Fibroblast of the aortic adventitia (primary cell): ENCODE measurements at places on chromosomes 4 and X.

GRCh38 chrX:64850371-64851082 is 125.7 kb downstream of the ZC4H2 start:
- DNase-seq: no peak

- no peak for DNase-seq
Measured at GRCh38 chr4:139754938-139755337, 89.3 kb downstream of the MGST2 start.

DNA sequence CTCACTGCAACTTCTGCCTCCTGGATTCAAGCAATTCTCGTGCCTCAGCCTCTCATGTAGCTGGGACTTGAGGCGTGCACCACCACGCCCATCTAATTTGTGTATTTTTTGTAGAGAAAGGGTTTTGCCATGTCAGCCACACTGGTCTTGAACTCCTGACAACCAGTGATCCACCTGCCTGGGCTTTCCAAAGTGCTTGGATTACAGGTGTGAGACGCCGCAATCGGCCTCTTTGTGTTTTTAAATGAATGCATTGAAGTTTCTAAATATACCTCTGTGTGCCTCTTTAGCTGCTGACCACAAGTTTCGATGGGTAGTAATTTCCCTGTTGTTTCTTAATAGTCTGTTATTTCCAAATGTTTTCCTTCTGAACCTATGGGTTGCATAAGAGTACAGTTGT is 765.3 kb upstream of the GRIA3 start:
- no peak for DNase-seq

DNA sequence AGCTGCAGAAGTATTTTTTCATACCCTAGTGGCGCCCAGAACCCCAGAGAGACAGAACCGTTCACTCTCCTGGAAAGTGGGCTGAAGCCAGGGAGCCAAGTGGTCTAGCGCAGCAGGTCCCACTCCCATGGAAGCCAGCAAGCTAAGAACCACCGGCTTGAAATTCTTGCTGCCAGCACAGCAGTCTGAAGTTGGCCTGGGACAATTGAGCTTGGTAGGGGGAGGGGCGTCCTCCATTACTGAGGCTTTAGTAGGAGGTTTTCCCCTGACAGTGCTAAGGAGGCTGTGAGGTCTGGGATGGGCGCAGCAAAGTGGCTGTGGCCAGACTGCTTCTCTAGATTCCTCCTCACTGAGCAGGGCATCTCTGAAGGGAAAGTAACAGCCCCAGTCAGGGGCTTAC is 84.5 kb upstream of the ATXN3L start:
- DNase-seq: no peak

DNA sequence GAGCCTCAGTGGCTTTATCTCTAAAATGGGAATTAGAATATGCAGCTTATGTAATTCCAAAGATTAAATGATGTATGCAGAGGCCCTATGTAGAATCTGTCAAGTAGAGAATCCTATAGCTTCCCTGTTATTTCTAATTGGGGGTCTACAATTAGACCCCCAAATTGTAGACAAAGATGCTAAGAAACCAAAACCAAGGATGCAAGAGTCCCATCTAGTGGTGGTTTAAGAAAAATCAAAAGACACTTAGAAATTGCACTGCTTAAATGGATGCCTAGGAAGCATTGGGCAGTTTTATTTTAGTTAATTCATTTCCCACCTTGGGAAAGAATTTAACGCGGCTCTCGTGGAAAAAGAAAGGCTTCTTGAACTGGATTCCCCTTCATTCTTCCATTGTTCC is 115.2 kb downstream of the GABRA2 start:
- no peak for DNase-seq

DNA sequence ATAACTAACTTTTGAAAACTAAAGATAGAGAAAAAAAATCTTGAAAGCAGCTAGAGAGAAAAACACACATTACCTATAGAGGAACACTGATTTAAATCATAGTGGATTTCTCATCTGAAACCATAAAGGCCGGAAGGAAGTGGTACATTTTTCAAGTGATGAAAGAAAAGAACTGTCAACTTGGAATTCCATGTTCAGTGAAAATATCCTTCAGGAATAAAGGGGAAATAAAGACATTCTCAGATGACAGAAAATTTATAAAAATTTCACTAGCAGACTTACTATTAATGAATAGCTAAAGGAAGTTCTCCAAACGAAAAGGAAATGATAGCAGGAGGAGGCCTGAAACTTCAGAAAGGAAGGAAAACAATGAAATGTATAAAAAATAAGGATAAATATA is 7.6 kb upstream of the JADE3 start:
- no peak for DNase-seq

GRCh38 chr4:45183905-45184304 is 457.5 kb upstream of the GNPDA2 start:
- DNase-seq: no peak

GRCh38 chr4:89024051-89024675 is 32.8 kb downstream of the FAM13A start:
- DNase-seq: peak; percentile 90

GRCh38 chr4:41611881-41612871 is 74.2 kb downstream of the LIMCH1 start:
- peak; percentile 62 for DNase-seq

DNA sequence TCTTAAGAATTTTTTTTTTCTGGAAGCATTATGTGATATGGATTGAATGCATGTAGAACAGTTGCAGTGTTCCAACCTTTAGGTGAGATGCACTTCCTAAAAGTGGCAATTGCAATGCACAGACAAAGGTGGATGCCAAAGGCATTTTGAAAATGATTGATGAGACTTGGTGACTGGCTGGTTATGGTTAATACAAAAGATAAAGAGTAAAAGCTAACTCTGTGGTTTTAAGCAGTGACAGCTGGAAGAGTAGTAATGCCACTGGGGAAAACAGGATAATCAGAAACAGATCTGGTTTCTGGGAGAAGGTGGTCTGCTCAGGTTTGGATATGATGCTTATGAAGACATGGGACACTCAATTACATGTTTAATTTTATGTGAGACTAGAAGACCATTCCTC is 345.6 kb downstream of the RPA4 start:
- no peak for DNase-seq

DNA sequence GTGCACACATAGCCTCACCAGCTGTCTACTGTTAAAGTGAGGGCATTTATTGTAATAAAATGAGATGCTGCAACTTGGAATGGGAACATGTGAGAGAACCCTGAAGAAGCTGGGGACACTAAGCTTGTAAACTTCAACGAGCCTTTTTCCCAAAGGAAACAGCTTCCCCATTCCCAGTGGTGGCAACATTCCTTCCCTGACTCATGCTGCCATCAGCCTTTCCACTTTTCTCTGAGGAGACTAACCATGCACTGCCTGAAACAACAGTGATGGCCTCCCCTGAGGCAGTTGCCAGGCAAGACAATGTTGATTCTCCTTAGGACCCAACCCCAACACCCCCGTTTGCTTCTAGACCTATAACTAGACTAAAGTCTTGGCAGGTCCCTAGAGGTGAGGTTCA is 928.3 kb downstream of the GLUD2 start:
- DNase-seq: peak; percentile 22

- no peak for DNase-seq
Measured at GRCh38 chr4:147576084-147576483, 41.1 kb upstream of the TMEM184C start.

DNA sequence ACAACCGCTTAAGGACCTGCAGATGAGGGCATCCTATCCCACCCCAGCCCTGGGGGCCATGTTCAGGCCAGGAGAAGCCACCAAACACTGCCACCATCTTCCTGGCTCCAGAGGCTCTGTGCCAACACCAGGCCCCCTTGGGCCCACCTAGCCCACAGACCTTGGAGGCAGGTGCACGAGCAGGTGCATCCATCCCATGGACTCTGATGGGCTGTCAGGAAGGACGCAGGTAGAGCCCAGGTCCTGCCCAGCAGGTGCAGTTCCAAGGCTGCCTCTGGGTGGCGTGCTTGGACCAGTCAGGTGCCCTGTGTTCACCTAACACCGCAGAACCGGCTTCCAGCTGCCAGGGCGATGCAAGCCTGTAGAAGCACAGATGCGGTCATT is 22.8 kb upstream of the PDE6B start:
- DNase-seq: no peak

GRCh38 chr4:176380352-176381157 is 60.8 kb downstream of the SPCS3 start:
- no peak for DNase-seq

DNA sequence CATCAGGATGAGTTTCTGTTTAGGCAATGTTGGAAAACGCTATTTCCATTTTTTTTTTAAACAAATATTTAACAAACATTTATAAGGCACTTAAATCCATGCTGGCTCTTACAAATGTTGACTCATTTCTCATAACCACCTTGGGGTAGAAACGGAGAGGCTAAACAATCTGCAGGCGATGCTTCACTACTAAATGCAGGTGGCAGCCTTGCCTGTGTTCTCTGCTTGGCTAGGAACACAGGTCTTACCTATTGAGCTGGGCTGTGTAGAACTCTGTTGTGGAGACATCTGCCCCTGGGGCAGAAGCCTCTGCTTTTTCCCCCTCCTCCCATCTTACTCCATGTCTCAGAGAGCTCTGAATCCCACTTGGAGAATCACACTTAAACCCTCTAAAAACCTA is 1.4 kb upstream of the CXCL1 start:
- DNase-seq: no peak

DNA sequence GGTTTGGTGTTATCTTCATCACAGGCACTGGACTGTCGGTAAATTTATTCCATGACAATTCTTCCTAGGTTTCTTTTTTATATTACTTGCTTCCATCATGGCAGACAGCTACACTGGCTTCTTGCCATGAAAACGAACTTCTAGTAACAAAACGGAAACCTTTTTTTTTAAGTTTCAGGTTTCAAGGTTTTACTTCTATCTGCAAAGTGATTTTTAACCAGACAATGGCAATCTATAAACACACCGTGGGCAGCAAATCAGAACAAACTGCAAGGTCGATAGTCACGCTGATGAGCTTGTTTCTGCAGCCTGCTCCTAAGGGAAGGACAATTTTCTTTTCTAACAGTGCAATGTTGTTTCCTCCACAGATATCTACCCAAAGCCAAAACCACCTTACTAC is 29.9 kb downstream of the XG start:
- DNase-seq: peak; percentile 22

DNA sequence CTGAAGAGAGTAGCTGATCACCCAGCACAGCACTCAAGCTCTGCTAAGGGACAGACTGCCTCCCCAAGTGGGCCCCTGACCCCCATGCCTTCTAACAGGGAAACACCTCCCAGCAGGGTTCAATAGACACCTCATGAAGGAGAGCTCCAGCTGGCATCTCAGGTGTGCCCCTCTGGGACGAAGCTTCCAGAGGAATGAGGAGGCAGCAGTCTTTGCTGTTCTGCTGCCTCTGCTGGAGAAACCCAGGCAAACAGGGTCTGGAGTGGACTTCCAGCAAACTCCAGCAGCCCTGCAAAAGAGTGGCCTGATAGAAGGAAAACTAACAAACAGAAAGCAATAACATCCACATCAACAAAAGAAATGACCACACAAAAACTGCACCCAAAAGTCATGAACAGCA is 412.8 kb downstream of the PRDM5 start:
- no peak for DNase-seq

DNA sequence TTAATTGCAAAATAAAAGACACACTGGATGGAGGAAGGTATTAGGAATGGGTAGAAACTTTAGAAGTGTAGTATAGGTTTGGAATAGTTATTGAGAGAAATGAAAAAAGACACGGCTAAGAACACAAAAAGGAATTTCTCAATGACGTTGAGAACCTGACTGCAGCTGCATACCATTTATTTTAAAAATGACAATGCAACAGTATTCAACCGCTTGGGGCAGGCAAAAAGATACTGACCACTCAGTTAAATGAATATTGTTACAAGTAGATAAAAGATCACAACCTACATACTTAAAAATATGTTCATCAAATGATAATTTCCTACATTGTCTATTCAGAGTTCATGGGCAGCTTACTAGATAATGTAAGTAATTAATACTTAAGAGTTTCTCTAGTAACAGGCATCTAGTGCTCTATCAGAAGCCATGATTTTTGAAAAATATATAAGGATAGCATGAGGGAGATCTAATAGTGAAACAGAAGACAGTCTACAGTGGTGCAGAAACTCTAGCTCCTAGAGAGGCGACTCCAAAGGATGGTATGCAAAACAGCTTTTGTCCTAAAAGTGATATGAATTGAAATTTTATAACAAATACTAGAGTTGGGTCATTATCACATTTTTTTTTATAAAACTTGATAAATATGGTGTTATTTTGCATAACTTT is 216.2 kb upstream of the VEGFC start:
- peak; percentile 27 for DNase-seq

DNA sequence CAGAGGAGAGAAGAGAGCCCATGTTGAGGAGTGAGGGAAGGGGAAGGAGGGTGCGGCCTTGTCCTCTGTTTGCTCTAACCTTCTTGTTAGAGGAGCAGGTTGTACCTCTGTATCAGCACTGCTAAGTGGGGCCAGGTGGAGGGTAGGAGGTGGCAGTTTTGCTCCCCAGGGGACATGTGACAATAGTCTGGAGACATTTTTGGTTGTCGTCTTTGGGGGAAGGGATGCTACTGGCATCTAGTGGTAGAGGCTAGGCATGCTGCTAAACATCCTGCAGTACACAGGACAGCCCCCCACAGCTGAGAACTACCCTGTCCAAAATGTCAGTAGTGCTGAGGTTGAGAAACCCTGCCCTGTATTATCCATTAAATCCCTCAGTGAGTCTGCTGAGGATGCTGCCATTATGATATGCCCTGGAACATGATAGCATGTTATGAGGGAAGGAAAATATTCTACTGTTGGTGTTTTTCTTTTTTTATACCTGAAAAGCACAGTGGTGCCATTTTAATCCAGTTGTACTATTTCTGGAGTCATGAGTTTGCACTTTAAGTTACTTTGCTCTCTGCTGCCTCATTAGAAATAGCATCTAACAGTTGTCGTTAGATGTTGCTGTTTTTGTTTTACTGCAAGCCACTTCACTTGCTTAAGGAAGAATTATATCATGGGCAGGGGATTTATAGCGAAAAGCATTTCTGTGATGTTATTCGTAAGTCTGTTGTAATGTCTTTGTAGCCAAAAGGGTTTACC is 90.6 kb downstream of the LRP2BP start:
- DNase-seq: no peak

DNA sequence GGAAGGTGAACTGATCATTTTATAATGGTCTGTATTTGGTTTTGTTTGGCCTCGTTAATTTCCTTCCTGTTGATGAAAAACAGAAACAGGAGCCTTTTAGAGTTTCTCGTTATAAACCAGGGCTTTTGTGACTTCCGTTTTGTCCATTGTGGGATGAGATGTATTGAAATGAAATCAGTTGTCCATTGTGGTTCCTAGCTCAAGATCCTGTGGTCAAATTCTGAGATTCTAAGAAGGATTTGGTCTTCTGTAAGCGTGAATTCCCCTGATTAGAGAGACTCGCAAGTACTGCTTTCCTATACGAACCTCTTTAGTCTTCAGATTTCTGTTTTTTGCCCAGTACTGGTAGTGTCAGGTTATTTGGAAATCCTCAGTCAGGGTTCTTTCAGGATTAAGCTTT is 101.7 kb downstream of the RAPGEF2 start:
- no peak for DNase-seq

DNA sequence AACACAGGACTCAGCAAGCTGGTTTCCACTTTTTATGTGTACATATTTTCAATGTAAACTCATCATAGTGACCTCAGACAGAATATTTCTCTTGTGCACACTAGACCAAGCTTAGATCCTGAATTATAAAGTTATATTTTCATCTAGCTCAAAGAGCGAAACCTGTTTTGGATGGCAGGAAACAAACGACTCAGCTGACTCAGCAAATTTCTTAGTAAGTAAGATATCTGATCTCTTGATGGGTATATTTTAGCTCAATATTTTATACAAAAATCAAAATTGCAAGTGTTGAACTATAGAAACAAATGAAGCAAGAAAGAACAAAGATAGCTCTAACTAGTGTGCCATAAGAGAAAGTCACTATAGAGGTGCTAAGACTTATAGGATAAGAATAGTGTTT is 1114.5 kb downstream of the STPG2 start:
- no peak for DNase-seq

- DNase-seq: no peak
Measured at GRCh38 chr4:53551958-53552357, 39.3 kb downstream of the LNX1 start.
